GM18507 (cell line): ENCODE measurements at places on chromosomes 11 and 22.

- DNase-seq, result peak; percentile 72
These were observed at the start of gene PRDM10 for GRCh38 chr11:130002352-130002845. Gene PRDM10, minus strand, starts transcription at chr11:130002835. Its CDS starts 41,871 bp downstream, at chr11:129960964.

DNA sequence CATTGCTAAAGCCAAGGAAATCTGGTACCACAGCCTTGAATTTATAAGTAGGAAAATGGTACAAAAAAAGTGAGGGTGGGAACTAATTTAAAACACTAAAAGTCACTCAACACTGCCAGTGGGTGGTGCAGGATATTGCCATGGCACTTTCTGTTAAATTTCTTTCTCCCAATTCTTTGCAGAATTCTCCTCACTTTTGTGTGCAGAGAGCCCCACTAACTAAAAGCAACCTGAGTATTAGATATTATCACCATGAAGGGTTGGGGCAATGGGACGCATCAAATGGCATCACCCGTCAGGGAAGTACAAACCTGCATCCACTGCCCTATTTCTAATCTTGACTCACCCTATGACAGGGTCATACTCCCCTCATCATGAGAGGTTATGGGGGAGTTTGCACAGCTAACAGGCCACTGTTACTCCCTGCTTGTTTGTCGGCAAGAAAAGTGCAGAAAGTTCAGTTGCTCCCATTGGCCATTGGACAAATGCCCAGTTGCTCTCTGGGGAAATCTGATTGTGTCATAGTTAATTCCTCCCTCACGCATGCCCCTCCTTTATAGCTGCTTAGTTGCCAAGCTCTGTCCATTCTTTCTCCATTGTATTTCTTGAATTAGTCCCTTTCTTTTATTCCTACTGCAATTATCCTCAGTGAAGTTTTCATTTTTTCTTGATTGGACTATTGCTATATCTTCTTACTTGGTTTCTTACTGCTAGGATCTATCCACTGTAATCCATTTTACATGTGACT is 93.8 kb upstream of the BLID start:
- DNase-seq, result no peak

GRCh38 chr11:24391167-24391566 is 105.7 kb upstream of the LUZP2 start:
- no peak for DNase-seq

- DNase-seq, result no peak
These were observed 587.1 kb downstream of the SOX6 start for GRCh38 chr11:15769203-15769602.

DNA sequence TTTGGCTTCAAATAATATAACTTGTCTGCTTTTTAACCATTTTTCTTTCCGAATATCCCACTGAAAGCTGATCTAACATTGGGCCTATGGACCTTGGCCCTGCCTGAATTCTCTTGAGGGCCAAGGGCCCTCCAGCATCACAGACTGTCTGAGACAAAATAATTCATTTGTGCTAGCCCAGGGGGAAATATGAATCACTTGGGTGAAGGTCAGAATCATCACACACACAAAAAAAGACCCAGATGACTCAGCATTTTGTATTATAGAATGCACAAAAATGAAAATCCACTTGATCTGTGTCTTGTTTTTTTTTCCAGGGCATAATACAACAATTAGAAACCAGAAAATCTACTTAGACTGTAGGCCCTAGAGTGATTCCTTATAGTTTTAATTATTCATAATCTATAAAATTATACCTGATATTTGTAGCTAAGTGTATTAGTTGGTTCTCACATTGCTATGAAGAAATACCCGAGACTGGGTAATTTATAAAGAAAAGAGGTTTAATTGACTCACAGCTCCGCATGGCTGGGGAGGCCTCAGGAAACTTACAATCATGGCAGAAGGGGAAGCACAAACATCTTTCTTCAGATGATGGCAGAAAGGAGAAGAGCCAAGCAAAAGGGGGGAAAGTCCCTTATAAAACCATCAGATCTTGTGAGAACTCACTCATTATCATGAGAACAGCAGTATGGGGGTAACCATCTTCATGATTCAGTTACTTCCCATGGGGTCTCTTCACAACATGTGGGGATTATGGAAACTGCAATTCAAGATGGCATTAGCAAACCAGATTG is 15.6 kb upstream of the RDX start:
- no peak for DNase-seq

DNA sequence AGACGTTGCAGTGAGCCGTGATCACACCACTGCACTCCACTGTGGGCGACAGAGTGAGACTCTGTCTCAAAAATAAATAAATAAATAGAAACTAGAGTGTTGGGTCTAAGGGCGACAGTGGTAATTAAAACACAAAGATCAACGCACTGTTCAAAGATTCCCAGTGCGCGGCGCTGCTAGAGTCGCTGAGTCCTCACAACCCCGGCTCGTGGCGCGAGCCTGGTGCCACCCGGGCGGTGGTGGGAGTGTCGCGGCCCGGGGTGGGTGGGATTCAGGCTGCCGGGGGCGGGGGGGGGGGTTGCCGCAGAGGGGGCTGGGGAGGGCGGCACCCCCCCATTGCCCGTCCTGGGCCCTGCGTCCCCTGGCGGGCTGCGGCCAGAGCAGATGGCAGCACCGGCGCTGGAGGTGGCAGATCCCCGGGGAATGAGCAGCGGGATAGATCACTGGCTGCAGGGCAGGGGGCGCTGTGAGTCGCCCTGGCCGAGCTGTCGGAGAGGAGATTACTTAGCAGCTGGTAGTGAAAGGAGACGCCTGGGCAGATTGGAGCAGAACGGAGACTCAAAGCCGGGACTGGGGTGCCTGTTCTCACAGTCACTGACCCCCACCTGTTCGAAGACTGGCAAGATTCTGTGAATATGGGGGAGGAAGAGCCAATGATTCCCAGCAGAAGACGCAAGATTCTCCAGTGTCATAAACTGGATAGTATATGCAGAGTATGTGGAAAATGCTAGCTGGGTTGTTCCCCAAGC is 30.2 kb upstream of the APOBEC3A start:
- DNase-seq, result peak; percentile 28

- DNase-seq, result no peak
These were observed 113.6 kb downstream of the KCNQ1OT1 start for GRCh38 chr11:2586087-2586792.

GRCh38 chr11:125272092-125272491 is 107.5 kb downstream of the PKNOX2 start:
- DNase-seq, result no peak

GRCh38 chr11:35250621-35251020 is 111.7 kb downstream of the CD44 start:
- DNase-seq, result no peak

DNA sequence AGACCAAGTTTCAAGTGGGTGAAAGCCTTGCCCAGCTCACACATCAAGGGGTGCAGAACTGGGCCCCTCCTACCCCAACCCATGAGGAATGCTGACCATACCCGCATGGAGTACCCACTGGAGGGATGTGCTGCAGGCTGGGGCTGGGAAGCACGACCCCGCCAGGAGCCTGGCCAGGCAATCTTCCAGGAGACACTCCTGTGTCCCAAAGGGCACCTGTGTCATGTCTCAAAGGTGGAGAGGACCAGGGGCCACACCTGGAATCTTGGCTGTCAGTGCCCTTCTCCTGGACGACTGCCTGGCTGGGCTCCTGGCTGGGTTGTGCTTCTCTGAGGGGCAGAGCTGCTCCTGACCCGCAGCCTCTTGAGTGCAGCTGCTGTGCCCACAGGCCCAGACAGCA is 6.7 kb downstream of the ARAP1 start:
- DNase-seq, result no peak

GRCh38 chr22:21074102-21074715 is 28.5 kb downstream of the LRRC74B start:
- DNase-seq, result no peak

GRCh38 chr11:117819096-117820040 is 5.2 kb downstream of the FXYD2 start:
- DNase-seq, result no peak

- no peak for DNase-seq
These were observed 6.9 kb upstream of the GAL start for GRCh38 chr11:68677432-68677831.

DNA sequence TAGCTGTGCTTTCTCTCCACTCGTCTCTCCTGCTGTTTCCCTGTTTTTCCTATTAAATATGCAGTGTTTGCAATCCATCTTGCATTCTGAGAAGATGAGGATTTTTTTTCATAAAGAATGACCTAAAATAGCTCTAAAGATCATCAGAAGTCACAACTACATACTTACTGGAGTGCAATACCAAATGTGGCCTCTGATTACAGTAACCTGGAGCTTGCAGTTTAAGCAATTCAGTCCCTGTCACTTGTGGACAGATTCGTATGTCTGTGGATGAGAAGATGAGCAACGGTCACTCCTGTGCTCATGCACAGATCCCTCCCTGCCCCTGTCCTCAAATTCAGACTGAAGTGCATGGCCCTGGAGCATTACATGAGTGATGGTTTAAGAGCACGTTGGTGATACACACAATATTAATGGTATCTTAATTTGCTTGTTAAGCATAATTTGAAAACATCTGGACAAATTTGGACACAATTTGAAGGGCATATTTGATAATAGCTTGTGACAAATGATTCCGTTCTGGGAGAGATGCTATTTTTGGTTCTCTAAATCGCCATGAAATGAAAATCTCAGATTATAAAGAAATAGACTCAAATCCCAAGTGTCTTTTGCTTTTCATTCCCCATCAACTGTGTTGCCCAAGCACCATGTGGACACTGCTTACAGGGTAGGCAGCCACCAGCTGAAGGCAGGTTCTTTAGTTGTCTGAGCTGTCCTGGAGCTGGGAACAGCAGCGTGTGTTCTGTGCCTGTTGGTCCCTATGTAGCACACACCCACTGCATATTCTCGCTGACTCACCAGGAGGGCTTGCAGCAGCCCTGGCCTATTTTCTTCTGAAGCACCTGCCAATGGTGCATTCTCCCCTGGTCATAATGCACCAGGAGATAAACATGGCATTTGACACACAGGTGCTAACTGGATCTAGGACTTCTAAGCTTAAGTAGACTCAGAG is 32.6 kb upstream of the PRAME start:
- no peak for DNase-seq

GRCh38 chr11:115141231-115142114 is 362.7 kb downstream of the CADM1 start:
- DNase-seq, result no peak

DNA sequence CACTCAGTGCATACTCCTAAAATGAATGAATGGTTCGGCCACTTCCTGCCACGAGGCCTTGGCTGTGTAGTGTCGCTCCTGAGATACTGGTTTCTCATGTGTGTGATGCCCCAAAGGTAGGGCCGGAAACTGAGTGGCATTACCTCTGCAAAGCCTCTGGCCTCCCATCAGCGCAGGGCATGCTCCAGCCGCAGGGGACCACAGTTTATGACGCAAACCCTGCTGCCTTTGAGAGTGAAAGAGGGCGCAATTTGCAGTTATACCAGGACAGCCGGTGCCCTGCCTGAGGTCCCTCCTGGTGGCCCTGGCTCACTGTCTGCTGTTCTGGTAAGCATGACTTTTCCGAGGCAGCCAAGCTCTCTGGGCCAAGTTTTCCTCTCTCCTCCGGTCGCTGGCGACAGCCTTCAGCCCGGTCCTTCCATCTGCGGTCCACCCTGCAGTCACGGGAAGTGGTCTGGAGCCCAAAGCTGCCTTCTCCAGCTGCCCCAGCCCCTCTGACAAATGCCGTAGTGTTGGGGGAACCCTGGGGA is 2.4 kb upstream of the FGF3 start:
- DNase-seq, result no peak

DNA sequence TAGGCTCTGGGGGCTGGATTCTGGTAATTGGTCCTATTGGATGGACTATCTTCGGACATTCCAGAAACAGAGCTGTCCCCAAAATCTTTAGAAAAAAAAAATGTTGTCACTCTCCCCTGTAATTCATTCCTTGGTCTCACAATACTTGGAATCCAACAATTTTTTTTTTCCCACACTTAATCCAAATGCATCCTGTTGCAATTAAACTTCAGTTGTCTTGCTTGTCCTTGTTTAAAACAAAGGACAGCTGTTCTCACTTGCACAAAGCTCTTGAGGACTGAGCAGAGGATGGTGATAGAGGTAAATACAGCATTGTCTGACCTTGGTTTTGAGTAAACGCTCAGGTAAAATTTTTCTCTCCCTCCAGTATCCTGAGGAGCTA is 75.3 kb downstream of the SC5D start:
- no peak for DNase-seq

DNA sequence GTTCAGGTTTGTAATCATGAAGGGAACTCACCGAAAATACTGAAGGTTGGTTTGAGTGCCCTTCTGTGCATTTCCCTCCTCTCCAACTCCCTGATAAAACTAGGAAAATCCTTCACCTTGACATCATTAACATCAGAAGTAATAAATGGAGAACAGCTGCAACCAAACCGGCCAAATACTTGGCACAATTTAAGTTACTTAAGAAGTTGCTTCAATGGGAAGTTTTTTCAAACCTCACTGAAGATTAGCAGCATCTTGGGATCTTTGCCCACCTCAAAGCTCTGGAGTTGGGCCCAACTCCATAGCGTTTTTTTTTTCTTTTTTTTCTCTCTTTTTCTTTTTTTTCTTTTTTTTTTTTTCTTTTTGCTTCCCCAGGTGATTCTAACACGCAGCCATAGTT is 784.8 kb downstream of the KCNA4 start:
- no peak for DNase-seq

- peak; percentile 73 for DNase-seq
These were observed 88.1 kb downstream of the KCNQ1 start for GRCh38 chr11:2532704-2533586.

GRCh38 chr11:128171506-128171905 is 415.9 kb downstream of the ETS1 start:
- DNase-seq, result no peak

DNA sequence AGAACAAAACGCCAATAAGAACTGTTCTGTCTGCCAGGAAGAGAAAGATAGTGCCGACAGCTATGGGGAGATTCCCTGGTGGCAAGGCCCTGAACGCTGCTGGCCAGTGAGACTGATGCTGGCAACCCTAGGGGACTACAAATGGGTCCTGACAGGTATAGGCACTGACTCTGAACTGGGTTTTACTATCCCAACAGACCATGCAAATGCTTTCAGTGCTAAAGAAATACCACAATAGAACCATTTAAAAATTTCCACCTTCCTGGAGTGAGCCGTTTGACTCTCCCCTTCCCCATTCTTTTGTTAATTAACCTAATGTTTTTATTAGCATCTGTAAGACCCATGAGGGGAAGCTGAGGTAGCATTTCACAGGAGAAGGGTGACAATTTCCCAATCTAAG is 25.7 kb downstream of the USP28 start:
- DNase-seq, result no peak
